ENCODE measurements at places on chromosomes 7 and 10.

DNA sequence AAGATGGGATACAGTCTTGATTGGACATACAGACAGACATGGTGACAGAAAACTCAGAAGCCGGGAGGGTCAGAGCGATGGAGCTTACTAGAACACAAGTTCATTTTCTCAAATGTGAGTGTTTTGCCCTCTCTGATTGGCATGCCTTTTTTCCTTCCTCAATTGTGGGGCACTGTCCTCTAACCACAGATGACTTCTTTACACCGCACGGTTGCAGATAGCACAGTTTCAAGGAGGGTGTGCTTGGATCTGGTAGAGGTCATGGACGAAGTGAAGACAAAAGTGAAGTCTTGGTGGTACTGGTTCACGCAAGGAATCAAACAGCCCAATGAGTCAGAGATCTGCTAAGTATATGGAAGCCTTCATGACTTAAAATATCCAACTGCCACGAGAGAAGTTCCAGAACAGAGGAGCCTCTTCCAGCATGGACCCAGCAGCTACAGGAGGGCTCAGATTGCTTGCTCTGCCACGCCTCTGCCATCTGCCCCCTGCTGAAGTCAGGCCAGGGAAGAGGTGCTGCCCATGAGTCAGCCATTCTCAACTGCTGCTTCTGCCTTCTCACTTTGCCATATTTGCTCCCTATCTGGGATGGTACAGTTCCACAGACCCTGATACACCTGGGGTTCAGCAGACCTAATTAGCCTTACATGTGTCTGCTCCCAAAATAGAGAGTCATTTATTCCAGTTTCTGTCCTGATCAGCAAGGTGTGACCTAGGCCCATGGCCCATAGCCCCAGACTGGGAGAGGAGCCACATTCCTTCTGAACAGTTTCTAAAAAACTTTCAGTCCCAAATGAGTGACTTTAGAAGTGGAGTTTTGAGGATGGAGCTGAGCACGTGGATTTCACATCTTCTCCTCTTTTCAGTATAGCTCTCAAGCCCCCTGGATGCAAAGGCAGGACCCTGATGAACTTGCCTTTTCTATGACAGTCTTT lies 413.8 kb downstream of the KCNMA1 start:
- DNase-seq, result no peak

DNA sequence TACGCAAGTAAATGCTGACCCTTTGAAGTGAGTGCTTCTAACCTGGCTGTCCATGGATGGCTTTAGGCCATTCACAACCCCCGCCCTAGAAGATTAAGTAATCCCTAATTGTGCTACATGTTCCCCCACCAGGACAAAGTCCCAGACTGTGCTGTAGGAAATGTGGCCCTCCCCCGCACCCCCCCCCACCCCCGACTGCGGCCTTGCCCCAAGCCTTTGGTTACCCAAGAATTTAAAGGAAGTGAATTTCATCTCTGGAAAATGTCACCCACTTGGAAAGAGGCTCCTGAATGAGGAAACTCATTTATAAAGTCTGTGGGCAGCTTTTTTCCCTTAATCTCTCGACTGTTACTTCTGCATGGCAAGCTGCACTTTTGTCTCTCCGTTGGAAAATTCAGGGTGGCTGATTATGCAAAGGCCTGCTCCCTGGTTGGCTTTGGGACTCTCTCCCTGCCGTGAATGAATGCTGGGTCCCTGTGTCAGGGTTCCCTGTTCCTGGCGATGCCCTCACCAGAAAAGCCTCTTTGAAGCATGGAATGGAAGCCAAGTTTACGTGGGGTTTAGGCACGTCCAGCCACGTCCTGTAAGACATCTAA lies 31.4 kb upstream of the AQP1 start:
- no peak for DNase-seq

DNA sequence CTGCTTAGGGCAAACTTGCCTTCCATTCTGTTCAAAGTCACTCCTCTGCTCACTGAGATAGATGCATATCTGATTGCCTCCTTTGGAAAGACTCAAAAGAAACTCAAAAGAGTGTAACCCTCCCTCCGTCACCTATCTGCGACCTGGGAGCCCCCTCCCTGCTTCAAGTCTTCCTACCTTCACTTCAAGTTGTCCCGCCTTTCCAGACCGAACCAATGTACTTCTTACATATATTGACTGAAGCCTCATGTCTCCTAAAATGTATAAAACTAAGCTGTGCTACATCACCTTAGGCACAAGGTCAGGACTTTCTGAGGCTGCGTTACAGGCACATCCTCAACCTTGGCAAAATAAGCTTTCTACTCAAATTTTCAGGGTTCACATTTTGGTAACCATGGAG lies 77.4 kb upstream of the C1GALT1 start:
- no peak for DNase-seq

GRCh38 chr7:101207459-101207858 lies 6.6 kb upstream of the MOGAT3 start:
- DNase-seq, result no peak

DNA sequence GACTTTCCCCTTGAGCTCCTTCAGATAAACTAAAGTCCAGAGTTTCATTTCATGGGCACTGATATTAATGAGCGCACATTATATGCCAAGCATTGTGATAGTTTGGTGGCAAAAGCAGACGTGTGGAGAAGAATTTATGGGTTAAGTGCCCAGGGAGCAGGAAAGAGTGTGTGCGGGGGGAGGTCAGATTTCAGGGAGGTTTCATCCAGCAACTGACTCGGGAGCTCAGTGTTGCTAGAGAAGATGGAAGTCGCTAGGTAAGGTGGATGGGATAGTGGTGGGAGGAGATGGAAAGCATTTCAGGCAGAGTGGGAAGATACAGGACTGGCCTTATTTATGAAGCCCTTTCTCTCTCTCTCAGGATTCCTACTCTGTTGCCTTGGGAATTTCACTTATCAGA lies 223.0 kb downstream of the SNX10 start:
- DNase-seq, result no peak
